ENCODE measurements at places on chromosomes 16 and 17.

- DNase-seq, result no peak
These were observed 7.0 kb downstream of the DPEP1 start for GRCh38 chr16:89620406-89620841.

GRCh38 chr17:12041312-12041711, 20.6 kb downstream of the MAP2K4 start:
- no peak for DNase-seq

- DNase-seq, result no peak
These were observed 61.1 kb upstream of the CIBAR2 start for GRCh38 chr16:85173146-85173980.

DNA sequence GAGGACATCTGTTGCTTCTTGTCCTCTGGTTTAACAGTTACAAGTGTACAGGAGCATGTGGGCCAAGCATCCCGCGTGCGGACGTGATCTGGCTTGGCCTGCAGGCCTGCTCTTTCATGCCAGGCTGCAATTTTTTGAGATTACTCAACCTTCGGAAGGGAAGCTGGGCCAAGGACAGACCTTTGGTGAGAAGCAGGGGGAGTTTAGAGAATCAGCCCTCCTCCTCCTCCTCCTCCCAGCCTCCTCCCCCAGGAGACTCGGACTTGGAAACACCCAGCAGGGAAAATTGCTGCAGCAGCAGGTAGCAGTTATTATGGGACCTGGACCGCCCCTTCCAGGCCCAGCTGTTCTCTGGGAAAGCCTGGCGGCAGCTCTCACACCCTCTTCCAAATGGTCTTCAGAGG, 5.1 kb upstream of the KLHL36 start:
- DNase-seq, result no peak

- DNase-seq, result no peak
These were observed 17.2 kb downstream of the MNT start for GRCh38 chr17:2383628-2384167.
